ENCODE measurements at places on chromosomes 6 and 20.

DNA sequence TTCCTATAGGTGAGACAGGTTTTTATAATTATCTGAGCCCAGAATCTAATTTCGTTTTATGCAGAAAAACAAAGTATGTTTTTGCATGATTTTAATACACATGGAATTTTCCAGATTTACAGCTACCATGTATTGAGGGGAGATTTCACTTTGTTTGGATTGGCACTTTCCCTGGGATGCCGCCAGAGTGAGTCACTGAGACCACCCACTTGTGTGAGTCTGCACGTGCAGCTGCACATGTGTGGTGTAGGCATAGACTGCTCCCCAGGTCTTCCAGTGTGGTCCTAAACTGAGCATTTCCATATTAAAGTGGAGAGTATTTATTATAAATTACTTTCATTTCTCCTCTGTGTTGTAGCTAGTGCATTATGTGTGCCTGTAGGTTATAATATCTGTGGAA lies 186.8 kb downstream of the UBE3D start:
- no peak for DNase-seq

DNA sequence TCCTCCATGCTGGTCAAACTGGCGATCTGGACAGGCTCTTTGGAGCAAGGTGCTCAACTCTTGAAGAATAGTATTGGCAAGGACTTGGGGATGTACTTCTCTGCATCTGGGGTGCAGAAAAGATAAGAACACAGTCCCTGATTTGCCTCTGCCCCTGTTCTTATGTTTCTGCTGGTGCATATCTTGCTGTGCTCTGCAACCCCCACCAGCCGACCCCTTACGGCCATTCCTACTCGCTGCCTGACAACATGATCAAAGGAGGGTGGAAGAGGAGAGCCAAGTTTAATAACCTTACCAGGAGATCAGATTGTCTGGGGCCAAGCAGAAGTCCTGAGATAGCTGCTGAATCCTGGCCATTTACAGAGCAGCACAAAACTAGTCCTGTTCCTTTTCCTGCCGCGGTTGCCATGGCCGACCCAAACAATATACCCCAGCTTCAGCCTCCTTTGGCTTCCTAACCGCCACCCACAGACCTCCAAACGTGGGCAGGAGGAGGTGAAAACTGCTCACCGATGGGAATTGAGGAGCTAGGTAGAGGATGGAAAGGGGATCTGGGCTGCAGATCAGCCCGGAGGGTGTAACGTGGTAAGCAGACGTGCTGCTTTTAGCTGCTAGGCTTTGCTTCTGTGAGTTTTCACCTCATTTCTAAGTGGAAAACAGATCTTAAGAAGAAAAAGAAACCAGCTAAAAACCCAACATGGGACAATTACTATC lies 60.9 kb downstream of the ATXN1 start:
- peak; percentile 30 for DNase-seq

DNA sequence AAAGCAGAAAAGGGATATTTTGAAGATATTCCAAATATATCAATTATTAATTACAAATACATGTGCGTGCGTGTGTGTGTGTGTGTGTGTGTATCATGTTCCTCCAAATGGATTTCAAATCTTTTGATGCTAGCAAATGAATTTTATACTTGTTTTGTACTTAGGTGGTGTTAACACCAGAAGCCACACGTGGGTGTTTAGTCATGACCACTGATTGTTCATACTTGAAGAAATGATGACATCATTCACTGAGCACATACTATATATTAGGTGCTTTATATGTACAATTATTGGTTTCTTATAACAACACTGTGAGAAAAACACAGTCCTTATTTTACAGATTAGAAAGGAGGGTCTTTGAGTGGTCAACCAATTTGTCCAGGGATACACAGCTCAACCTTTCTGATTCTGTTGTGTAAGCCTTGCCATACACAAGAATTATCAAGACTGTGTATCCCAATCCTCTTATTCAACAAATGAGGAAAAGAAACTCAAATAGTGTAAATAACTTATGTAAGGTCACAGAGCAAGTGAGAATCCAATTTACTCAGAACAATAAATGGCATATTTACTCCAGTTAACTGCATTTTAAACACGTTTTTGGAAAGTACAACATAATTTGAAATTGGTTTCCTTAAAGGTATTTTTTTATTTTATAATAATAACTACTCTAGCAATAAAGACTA lies 88.5 kb downstream of the BCAS1 start:
- peak; percentile 34 for DNase-seq

GRCh38 chr6:156691018-156691417 lies 86.2 kb upstream of the ARID1B start:
- DNase-seq, result no peak

GRCh38 chr6:137870744-137871247 lies 3.7 kb downstream of the TNFAIP3 start:
- peak; percentile 90 for DNase-seq

GRCh38 chr6:122501475-122501874 lies 29.9 kb upstream of the SERINC1 start:
- no peak for DNase-seq

DNA sequence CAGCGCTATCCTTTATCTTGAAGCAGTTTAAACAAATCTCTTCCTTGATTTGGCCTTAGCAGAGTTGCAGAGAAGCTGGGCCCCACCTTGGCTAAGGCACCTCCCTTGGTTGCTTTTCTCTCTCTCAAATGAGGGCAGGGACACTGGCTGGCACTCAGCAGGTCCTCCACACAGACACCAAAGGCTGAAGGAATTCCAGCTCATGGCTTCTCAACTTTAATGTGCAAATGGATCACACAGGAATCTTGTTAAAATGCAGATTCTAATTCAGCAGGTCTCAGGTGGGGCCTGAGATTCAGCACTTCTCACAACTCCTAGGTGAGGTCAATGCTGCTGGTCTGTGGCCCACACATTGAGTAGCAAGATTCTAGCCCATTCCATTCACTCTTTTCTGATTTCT lies 25.7 kb downstream of the RIMS4 start:
- DNase-seq, result no peak

Measured in inflammatory macrophage treated with lipopolysaccharide for 4 hours (primary cell).